ENCODE measurements at places on chromosomes 6 and 20.

GRCh38 chr6:24825130-24825630 lies 26.5 kb upstream of the ARMH2 start:
- no peak for DNase-seq

DNA sequence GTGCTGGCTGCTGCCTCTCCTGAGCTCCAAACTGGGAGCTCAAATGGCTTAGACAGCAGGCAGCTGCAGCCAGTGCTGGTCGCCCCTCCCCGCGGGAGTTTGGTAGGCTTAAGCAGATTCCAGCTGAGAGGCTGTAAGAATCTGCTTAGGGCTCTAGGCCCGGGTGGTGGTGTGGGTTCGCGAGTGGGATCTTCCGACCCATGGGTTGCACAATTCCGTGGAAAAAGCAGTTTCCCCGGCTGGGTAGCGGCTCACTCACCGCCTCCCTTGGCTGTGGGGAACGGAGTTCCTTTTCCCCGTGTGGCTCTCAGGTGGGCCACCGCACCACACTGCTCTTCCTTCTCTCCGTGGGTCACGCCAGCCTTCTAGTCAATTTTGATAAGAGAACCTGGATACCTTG lies 232.5 kb downstream of the PKHD1 start:
- DNase-seq: no peak

- no peak for DNase-seq
Observed at GRCh38 chr6:101404775-101405174, 11.3 kb downstream of the GRIK2 start.

DNA sequence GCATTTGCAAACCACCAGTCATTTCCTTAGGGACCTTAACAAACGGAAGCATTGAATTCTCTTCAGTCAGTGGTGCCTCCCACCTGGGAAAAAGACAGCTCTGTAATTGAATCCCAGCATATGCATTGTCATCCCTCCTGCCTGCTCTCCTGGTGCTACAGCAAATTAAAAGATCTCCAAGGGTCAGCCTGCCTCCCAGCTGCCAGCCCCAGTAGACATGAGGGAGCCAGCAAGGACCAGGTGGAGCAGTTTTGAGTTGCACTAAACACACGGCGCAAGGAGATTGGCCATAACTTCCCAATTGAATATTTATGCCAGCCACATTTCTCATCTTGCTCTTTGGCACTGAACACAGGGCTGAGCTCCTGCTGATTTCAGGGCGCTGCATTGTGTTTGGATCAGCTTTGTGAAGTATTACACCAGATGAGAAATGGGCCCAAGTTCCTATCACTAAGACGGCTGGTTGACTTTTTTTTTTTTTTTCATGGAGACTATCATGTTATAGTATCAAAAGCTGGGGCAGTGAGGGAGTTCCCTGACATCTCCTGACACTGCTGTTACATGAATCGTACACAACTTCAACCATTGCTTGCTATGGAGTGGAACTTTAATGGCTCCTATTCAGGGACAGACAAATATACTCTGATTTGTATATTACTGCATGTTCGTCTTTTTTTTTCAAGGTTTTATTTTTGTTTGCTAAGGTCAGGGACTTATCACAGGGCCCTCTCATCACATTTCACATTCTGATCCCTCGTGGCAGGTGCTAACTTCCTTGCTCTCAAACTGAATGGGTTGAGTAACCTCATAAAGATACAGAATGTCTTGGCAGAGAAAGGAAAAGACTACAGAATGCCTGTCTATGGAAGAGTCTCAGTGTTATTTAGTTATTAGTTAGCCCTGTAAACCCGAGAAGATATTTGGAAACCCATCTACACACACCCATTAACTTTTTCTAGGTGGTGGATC lies 191.1 kb downstream of the EYA4 start:
- DNase-seq: no peak

GRCh38 chr6:140437619-140438345 lies 1063.3 kb upstream of the CITED2 start:
- no peak for DNase-seq

GRCh38 chr6:39422238-39422637 lies 99.7 kb upstream of the KCNK16 start:
- DNase-seq: no peak

DNA sequence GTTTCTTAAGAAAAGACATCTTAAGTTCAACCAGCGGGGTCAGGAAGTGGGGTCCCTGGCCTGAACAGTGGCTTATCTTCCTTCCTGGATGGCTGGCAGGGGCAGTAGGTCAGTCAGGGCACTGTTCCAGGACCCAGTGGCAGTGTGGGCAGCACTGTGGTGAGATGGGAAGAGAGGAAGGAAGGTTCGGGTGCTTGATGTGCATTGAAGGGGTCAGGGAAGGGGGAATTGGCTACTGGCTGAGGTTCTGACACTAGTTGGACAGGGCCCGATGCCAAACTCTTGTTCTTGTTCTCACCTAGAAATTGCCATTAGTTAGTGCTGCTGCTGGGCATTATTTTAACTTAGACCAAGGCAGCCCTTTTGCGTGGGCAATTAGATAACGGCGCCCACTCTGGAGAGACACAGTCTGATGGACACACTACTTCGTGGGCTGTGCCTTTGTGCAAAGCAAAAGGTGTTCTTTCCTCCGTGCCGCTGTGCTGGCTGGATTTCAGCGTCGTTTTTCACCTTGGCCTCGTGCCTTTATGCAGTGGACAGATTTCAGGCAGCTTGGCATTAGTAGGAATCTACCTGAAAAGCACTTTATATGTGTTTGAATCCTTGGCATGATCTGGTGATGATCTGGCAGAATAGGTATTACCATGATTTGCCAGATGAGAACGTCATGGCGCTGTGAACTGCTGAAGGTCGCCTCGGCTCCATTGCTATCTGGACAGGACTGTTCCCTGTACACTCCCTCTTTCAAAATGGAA lies 30.3 kb downstream of the UTRN start:
- no peak for DNase-seq

- no peak for DNase-seq
Observed at GRCh38 chr6:143400258-143401067, 50.0 kb downstream of the ADAT2 start.

DNA sequence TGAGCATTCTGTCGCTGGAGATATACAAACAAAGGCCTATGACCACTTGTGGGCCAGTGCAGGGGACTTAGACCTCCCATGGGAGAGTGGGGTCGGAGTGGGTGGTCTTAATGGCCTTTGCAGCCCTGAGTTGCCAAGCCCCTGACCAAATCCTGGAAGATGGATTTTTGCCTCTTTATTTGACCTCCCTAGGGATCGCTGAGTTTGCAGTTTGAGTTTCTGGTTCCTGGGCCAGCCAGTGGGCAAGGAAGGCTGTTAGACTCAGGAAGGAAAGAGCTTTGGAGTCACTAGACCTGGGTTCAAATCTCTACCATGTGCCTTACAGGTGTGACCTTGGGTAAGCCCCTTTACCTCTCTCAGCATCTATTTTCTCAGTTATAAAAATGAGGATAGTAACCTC lies 94.1 kb downstream of the CD40 start:
- no peak for DNase-seq

All from activated T-cell treated with anti-CD3 and anti-CD28 coated beads, Interleukin-2, amount 50 U/mL, for 24 hours (primary cell).